ENCODE measurements at places on chromosomes 1 and 21. TPM values are rescaled to one million over a fixed set of nuclear protein-coding genes. Genes with fewer than 3 reads are reported as not detected.

The FMO1 gene
- total RNA-seq, result not detected

GRCh38 chr1:89464008-89464407, 60.6 kb upstream of the LRRC8B start:
- H3K27ac ChIP-seq, result no peak overlapping the region
- H3K4me1 ChIP-seq, result no peaks in the 10 kb centered on the region
- DNase-seq, result no peak

The SF3B4 gene
- 84.7 TPM for total RNA-seq

DNA sequence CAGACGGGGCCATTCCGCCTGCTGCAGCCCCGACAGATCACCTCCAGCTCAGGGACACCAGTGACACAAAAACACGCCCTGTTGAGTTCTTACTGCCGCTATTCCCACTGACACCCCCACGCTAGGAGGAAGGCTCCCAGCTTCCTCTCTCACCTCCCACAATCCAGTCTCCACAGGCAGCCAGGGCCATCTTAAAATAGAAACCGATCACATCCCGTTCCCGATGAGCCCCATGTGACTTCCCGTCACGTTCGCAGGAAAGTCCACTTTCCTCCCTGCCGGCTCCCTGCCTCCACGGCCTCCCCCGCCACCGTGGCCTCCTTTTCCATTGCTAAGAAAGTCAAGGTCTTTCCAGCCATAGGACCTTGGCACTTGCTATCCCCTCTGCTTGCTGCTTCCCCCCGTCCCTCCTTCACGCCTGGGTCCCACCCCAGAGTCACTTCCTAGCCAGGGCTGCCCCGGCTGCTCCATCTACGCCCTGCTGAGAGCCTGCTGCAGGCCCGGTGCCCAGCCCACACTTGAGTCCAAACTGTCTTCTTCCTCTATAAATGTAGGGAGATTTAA, 24.0 kb upstream of the DDOST start:
- H3K4me3 ChIP-seq, result no peak overlapping the region
- no peak for DNase-seq
- H3K27ac ChIP-seq, result no peak overlapping the region
- no peaks in the 10 kb centered on the region for H3K4me1 ChIP-seq

The EDARADD gene
- 4.5 TPM for total RNA-seq

GRCh38 chr1:54465351-54465811, 59.2 kb upstream of the SSBP3 start:
- H3K4me1 ChIP-seq, result peaks cover 68% of the 10 kb centered on the region
- H3K4me3 ChIP-seq, result no peak overlapping the region
- DNase-seq, result no peak
- peak overlapping the region; percentile 55 for H3K27ac ChIP-seq

- no peak overlapping the region for H3K4me3 ChIP-seq
- DNase-seq, result peak; percentile 69
- H3K4me1 ChIP-seq, result peaks cover 9% of the 10 kb centered on the region
- H3K27ac ChIP-seq, result no peak overlapping the region
- peaks cover 4% of the 10 kb centered on the region for H3K27me3 ChIP-seq
- H3K36me3 ChIP-seq, result peaks cover 3% of the 10 kb centered on the region
These were observed 123.9 kb downstream of the PTBP2 start for GRCh38 chr1:96845464-96845863.

- no peaks in the 10 kb centered on the region for H3K27me3 ChIP-seq
- no peak overlapping the region for H3K27ac ChIP-seq
- peaks cover 17% of the 10 kb centered on the region for H3K36me3 ChIP-seq
- no peaks in the 10 kb centered on the region for H3K4me1 ChIP-seq
These were observed 7.2 kb downstream of the TAS1R3 start for GRCh38 chr1:1338278-1338677.

GRCh38 chr1:51859333-51859732, 19.2 kb downstream of the NRDC start:
- H3K36me3 ChIP-seq, result peaks cover 12% of the 10 kb centered on the region
- H3K27me3 ChIP-seq, result no peaks in the 10 kb centered on the region
- H3K4me3 ChIP-seq, result peak overlapping the region; percentile 42

GRCh38 chr1:37372302-37372701, 102.1 kb upstream of the ZC3H12A start:
- no peaks in the 10 kb centered on the region for H3K36me3 ChIP-seq
- H3K27me3 ChIP-seq, result peaks cover 22% of the 10 kb centered on the region
- H3K4me1 ChIP-seq, result no peaks in the 10 kb centered on the region
- no peak overlapping the region for H3K4me3 ChIP-seq
- no peak overlapping the region for H3K27ac ChIP-seq

DNA sequence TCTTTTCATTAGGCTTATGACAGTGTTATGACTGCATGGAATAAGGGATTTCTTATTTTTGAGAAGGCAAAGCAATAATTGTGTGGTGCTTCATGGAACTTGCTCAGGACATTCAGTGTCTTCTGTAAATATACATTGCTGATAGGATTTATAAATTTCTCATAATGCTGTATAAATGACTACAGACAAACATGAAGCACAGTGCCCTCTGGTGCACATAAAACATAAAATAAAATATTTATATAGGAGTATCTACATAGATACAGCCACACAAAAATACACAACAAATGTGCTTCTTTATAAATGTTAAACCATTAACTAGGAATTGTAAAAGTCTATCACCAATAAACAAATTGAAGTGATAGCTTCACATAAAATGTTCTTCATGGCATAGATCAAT, 24.1 kb downstream of the BRINP3 start:
- no peak overlapping the region for H3K27ac ChIP-seq
- no peaks in the 10 kb centered on the region for H3K36me3 ChIP-seq
- H3K27me3 ChIP-seq, result no peaks in the 10 kb centered on the region

The FNDC5 gene
- total RNA-seq, result 1.2 TPM

DNA sequence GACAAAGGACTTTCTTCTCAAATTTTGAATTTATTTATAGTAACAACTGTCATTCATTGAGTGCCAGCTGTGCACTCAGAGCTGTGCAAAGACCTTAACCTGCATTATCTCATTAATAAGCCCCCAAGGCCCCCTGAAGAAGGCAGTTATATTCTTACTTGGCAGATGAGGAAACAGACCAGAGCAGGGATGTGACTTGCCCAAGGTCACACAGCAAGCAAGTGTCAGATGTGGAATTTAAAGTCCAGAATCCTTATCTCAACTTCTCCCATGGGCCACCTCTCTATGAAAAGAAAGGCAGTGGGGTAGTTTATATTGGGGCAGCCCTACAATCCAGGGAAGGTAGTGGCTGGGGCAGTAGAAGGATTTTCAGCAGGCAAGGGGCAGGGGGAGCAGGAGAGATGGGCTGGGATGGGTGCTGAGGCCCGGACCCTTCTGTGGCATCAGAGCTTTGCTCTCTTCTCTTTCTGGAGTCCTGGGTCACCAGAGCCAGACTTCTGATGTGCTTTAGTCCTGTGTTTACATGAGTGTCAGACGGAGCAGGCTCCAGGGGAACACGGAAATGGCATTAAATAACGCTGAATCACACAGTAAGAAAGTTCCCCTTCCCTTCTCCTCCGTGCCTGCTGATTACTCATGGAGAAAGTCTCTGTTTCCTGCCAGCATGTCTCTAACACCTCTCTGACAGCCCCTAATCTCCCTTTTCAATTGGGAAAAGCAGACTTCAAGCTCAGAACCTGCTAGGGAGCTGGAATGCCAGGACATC, 39.5 kb downstream of the EPHB2 start:
- H3K27me3 ChIP-seq, result no peaks in the 10 kb centered on the region
- H3K27ac ChIP-seq, result no peak overlapping the region
- DNase-seq, result no peak
- 0 out of 2 replicates have a peak, but pooled peaks cover 4% of the 10 kb centered on the region for H3K4me1 ChIP-seq

DNA sequence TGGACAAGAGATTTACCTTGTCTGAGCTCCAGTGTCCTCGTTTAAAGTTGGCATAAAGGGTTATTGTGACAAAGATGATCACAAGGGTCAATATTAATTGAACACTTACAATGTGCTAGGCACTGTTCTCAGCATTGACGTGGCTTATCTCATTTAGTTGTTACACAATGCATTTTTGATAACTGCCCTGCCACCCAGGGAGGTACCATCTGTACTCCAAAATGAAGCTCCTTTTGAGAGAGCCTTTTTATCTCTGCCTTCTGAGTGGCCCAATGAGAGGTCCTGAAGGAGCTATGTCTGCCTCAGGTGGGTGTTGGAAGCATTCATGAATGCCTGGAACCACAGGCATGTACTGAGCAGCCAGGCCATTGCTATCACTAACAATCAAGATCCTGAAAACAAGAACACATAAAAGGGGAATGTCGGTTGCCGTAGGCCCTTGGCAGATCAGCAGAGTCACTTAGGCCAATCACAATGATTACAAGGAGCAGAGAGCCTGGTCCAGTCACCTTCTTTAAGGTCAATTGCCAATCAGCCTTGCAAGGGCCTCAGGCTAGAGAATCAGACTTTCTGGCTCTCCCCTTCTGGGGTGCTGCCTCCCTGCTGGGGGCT, 78.5 kb downstream of the NMNAT2 start:
- DNase-seq, result no peak
- 0 out of 2 replicates have a peak, but pooled peaks cover 6% of the 10 kb centered on the region for H3K36me3 ChIP-seq
- H3K4me1 ChIP-seq, result peaks cover 12% of the 10 kb centered on the region
- H3K27ac ChIP-seq, result no peak overlapping the region
- no peaks in the 10 kb centered on the region for H3K27me3 ChIP-seq
- no peak overlapping the region for H3K4me3 ChIP-seq

DNA sequence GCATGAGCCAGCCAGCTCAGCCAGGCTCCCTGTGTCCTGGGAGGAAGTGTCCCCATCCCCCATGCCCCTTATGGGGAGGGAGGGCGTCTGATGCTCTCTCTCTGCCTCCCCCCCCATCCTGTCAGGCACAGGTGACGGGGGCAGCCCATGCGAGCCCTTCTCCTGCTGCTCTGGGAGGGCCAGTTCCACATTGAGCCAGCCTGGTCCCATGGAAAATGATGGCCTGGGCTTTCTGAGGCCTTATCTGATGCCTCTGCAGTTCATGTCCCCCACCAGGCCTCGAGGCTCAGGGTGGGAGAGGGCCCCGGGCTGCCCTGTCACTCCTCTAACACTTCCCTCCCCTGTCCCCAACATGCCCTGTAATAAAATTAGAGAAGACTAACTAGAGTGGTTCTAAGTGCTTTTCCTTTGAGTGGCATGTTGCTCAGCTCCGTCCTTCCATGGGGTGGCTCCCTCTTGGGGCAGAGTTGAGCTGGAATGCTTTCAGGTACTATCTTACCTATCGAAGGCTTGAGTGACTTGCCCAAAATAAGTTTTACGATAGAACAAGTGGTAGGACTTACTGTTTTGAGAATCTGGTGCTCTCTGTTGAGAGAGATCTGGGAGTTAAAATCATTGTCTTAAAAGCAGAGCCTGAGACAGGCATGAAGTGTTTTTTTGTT, 1.8 kb upstream of the MTFR1L start:
- peaks cover 35% of the 10 kb centered on the region for H3K4me1 ChIP-seq
- H3K4me3 ChIP-seq, result peak overlapping the region; percentile 98
- H3K27me3 ChIP-seq, result peaks cover 10% of the 10 kb centered on the region
- H3K27ac ChIP-seq, result peak overlapping the region; percentile 95
- peak; percentile 53 for DNase-seq

GRCh38 chr1:156959414-156959813, 39.0 kb downstream of the LRRC71 start:
- DNase-seq, result no peak
- no peaks in the 10 kb centered on the region for H3K4me1 ChIP-seq
- H3K27me3 ChIP-seq, result no peaks in the 10 kb centered on the region
- peaks cover 75% of the 10 kb centered on the region for H3K36me3 ChIP-seq
- H3K4me3 ChIP-seq, result no peak overlapping the region

GRCh38 chr1:15943992-15944307, 32.0 kb downstream of the ZBTB17 start:
- no peak for DNase-seq
- H3K36me3 ChIP-seq, result peaks cover 22% of the 10 kb centered on the region
- no peak overlapping the region for H3K27ac ChIP-seq
- no peaks in the 10 kb centered on the region for H3K27me3 ChIP-seq
- H3K4me3 ChIP-seq, result no peak overlapping the region

GRCh38 chr1:907611-908451, 15.9 kb upstream of the SAMD11 start:
- H3K4me3 ChIP-seq, result no peak overlapping the region
- no peak overlapping the region for H3K27ac ChIP-seq
- H3K4me1 ChIP-seq, result peaks cover 7% of the 10 kb centered on the region
- no peaks in the 10 kb centered on the region for H3K36me3 ChIP-seq
- peak; percentile 11 for DNase-seq
- H3K27me3 ChIP-seq, result peaks cover 65% of the 10 kb centered on the region

GRCh38 chr1:152190589-152190988, 31.6 kb upstream of the RPTN start:
- H3K36me3 ChIP-seq, result peaks cover 29% of the 10 kb centered on the region
- no peak overlapping the region for H3K4me3 ChIP-seq
- no peak overlapping the region for H3K27ac ChIP-seq
- peaks cover 11% of the 10 kb centered on the region for H3K27me3 ChIP-seq

The DCST1 gene
- not detected for total RNA-seq

GRCh38 chr1:183783767-183784637, 20.9 kb upstream of the RGL1 start:
- no peak overlapping the region for H3K4me3 ChIP-seq
- no peaks in the 10 kb centered on the region for H3K27me3 ChIP-seq
- H3K27ac ChIP-seq, result no peak overlapping the region
- H3K4me1 ChIP-seq, result peaks cover 15% of the 10 kb centered on the region

The OR14A2 gene
- not detected for total RNA-seq

GRCh38 chr1:51878308-51878615, 265 bp downstream of the NRDC start:
- H3K4me1 ChIP-seq, result peaks cover 17% of the 10 kb centered on the region
- H3K4me3 ChIP-seq, result no peak overlapping the region
- H3K27me3 ChIP-seq, result peaks cover 13% of the 10 kb centered on the region
- peaks cover 3% of the 10 kb centered on the region for H3K36me3 ChIP-seq
- H3K27ac ChIP-seq, result no peak overlapping the region

DNA sequence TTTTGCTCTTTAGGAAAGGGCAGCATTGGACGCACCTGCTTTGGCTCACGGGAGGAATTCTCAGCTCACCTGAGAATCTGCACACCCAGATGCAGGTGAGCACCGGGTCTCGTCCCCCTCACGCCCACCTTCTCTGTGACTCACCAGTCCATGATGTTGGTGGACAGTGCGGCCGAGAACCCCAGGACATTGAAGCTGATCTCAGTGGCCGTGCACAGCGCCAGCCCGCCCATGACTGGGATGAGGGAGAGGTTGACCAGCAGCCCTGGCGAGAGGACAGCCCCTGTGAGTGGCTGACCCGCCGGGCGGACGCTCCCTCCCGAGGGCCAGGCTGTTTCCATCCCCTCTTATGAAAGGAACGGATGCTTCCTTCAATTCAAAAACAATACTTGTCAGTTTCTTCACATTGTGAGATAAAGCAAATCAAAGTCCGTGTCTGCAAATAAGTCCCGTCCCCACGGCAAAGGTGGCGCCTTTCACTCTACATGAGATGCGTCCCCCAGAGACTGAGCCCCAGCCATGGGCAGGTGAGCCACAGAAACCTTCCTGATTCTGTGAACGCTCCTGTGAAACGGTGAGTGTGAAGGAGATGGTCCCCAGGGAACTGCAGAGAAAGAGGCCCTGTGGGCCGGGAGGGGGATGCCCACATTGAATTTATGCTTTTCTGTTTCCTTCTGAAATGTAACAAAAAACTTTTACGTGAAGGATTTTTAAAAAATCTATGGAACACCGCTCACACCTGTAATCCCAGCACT, 12.7 kb upstream of the CDK11B start:
- H3K4me1 ChIP-seq, result no peaks in the 10 kb centered on the region
- peaks cover 30% of the 10 kb centered on the region for H3K36me3 ChIP-seq
- DNase-seq, result no peak
- no peak overlapping the region for H3K4me3 ChIP-seq
- H3K27me3 ChIP-seq, result no peaks in the 10 kb centered on the region
- no peak overlapping the region for H3K27ac ChIP-seq

All from WTC11 (cell line).